ENCODE measurements at places on chromosomes 3 and 15. TPM values are rescaled to one million over a fixed set of nuclear protein-coding genes. Genes with fewer than 3 reads are reported as not detected.

NECTIN3 gene
- 4.8 TPM for total RNA-seq

SPINK8 gene
- total RNA-seq: not detected

PARP3 gene
- 22.9 TPM for total RNA-seq

MORC1 gene
- total RNA-seq: not detected

ROBO2 gene
- total RNA-seq: not detected

TMEM108 gene
- total RNA-seq: not detected

DNA sequence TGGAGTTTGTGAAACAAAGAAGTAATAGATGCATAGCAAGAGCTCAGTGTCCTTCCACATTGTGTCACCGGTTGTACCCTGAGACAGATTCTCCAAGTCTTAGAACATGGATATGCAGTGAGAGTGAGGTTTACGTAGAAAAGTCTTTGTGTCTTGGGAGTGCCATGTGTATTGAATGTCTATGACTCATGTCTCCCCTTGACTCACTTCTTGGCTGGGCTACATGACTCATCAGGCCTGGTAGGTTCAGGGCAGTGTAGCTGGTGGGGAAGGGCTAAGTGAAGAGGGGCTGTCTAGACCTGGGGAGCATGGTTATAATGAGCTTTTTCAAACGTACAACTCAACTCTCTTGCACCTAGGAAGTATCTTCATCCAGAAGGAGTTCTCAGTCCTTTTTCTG, 167.4 kb downstream of the GAP43 start:
- no peaks in the 10 kb centered on the region for H3K36me3 ChIP-seq
- H3K4me3 ChIP-seq: no peak overlapping the region
- peak; percentile 29 for DNase-seq
- H3K27ac ChIP-seq: no peak overlapping the region

GRCh38 chr3:151037746-151038477, 47.6 kb upstream of the MED12L start:
- no peak overlapping the region for H3K27ac ChIP-seq
- H3K27me3 ChIP-seq: peaks cover 7% of the 10 kb centered on the region
- no peaks in the 10 kb centered on the region for H3K4me1 ChIP-seq

DNA sequence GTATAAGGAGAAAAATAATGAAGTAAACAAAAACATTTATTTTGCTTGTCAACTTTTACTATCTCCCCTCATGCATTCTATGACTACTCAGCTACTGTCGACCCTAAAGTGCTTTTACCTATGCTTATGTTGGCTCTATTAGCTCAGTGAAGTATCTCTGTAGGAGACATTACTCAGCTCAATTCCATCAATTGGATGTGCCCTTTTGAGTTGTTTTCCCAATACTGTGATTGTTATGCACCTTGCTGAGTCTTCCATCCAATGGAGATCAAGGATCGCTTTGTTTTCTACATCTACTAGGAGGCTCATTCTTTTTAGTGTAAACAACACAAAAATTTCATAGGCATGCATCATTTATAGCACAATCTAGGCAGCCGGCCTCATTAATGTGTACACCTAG, 403.8 kb upstream of the ARL6 start:
- H3K27me3 ChIP-seq: no peaks in the 10 kb centered on the region
- no peaks in the 10 kb centered on the region for H3K36me3 ChIP-seq
- no peak overlapping the region for H3K27ac ChIP-seq
- no peaks in the 10 kb centered on the region for H3K4me1 ChIP-seq
- DNase-seq: no peak

GRCh38 chr3:28151608-28152228, 89.7 kb upstream of the CMC1 start:
- H3K36me3 ChIP-seq: no peaks in the 10 kb centered on the region
- H3K4me3 ChIP-seq: peak overlapping the region; percentile 46
- peaks cover 9% of the 10 kb centered on the region for H3K4me1 ChIP-seq
- H3K27ac ChIP-seq: peak overlapping the region; percentile 70
- no peaks in the 10 kb centered on the region for H3K27me3 ChIP-seq
- peak; percentile 7 for DNase-seq

- no peak overlapping the region for H3K27ac ChIP-seq
- H3K36me3 ChIP-seq: no peaks in the 10 kb centered on the region
- no peak for DNase-seq
Observed at GRCh38 chr3:2880218-2880756, 229.9 kb downstream of the IL5RA start.

DNA sequence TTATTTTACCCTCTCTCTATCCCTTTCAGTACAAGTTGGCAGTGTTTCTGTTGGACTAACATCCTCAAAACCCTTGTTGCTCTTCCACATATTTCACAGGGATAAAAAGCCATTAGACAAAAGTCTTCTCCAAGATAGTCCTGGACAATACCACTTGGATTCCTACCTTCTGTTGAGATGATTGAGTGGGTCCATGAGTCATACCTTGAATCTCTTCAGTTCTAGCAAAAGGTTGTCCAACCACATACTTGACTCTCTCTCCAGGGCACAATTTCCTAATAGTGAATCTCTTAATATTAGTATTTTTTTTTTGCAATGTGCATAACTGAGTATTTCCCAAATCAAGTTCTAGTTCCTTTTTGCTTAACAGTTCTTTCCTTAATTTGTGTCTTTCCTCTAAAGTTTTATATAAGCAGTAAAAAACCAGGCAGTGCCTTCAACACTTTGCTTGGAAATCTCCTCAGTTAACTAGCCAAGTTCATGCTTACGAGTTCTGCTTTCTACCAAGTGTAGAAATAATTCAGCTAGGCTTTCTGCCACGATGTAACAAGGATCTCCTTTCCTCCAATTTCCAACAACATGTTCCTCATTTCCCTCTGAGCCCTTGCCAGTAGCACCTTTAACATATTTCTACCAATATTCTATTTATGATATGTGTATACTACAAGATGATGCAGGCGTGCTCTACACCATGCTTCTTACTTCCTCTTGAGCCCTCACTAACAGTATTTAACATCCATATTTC, 68.3 kb upstream of the NEO1 start:
- no peak overlapping the region for H3K4me3 ChIP-seq
- peaks cover 34% of the 10 kb centered on the region for H3K27me3 ChIP-seq
- H3K4me1 ChIP-seq: no peaks in the 10 kb centered on the region

DNA sequence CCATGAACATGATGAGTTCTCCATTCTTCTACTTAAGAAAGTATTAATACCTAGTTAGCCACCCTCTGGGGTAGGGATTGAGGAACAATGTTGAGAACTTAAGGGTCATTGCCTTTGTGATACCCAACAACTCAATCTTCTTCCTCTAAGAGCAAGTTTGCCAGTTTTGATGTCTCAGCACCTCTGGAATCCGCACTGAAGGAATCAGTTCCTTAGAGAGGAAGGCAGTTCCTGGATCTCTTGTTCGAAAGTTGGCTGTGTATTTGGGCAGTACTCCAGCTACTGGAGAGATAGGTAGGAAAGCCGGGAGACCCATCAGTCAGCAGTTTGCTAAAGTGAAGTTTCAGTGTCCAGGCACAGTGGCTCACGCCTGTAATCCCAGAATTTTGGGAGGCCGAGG, 35.6 kb upstream of the MTHFS start:
- no peak overlapping the region for H3K27ac ChIP-seq
- peaks cover 4% of the 10 kb centered on the region for H3K27me3 ChIP-seq
- H3K4me3 ChIP-seq: no peak overlapping the region
- no peaks in the 10 kb centered on the region for H3K36me3 ChIP-seq
- DNase-seq: no peak
- H3K4me1 ChIP-seq: peaks cover 9% of the 10 kb centered on the region

- no peaks in the 10 kb centered on the region for H3K27me3 ChIP-seq
- H3K4me1 ChIP-seq: peaks cover 19% of the 10 kb centered on the region
- H3K36me3 ChIP-seq: peaks cover 2% of the 10 kb centered on the region
- H3K27ac ChIP-seq: no peak overlapping the region
- H3K4me3 ChIP-seq: no peak overlapping the region
Observed at GRCh38 chr3:127675651-127676391, 3.1 kb downstream of the ABTB1 start.

DNA sequence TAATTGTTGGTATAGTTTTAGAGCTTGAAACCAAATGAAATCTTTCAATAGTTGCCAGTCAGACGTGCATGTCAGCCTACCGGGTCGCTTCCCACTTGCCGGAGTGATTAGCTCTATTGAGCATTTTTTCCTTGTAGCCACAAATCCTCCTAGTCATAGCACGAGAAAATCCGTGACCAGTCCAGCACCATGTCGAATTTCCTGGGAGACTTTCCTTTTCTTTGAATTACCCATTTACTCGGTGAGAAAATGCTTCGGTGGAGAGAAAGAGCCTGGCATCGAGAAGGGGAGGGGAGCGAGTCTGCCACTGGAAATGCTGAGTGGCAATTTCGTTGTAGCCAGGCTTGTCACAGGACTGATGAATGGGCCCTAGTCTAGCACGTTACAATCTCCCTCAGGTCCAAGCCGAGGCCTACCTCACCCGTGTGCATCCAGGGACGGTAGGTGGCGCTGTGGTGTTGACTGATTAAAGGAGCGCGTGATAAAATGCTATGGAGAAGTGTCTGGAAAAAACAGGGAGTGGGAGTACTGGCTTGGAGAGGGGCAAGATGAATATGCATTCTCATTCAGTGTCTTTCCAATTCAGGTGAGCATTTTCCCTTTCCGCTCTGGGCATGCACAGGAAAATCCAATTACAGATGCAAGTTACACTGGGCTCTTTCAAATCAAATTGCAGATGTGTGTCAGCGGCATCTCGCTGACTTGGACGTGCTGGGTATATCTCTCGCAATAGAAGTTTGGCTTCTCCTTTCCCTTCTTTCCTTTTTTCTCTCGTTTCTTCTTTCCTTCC, 238.8 kb downstream of the EDEM1 start:
- H3K36me3 ChIP-seq: no peaks in the 10 kb centered on the region
- H3K4me1 ChIP-seq: peaks cover 5% of the 10 kb centered on the region
- H3K27ac ChIP-seq: no peak overlapping the region
- H3K4me3 ChIP-seq: no peak overlapping the region
- peak; percentile 69 for DNase-seq
- peaks cover 4% of the 10 kb centered on the region for H3K27me3 ChIP-seq

All from activated CD4-positive, alpha-beta T cell treated with anti-CD3 and anti-CD28 coated beads, Interleukin-2, amount 10 ng/mL, durations not matched to agents 7 days and 5 days (primary cell).